ENCODE measurements at places on chromosomes 2 and 18.

- DNase-seq = no peak
These were observed 20.7 kb upstream of the CXCR1 start for GRCh38 chr2:218187296-218188015.

DNA sequence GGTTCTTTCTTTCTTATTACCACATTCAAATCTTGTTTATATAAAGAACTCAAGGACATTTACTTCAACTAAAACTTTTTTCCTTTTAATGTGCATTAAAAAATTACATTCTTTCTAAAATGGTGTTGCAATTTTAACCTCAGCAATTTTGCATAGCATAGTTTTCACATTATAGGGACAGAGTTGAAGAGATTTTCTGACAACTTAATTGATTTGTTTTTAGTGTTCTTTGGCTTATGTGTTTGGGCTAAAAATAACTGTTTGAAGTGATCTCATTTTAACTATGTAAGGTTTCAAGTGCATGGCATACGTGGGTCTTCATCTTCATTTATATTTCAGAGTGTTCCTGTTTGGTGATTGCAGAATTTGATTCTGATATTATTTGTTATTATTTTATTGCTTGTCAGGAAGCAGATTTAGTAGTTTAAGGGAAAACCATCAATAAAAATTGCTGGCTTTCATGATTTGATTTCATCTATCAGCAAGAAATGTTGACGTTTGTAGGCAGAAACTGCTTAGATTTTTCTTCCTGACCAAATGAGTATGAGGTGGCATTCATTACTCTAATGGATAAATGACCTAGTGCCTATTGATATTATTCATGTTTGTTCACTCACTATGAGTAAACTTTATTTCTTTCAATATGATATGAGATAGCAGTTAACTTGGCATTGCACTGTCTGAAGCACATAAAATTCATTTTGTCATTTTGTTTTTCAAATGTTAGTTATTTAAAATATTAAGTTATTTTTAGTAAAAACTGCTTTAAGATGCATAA, 398.4 kb downstream of the NUP35 start:
- no peak for DNase-seq

DNA sequence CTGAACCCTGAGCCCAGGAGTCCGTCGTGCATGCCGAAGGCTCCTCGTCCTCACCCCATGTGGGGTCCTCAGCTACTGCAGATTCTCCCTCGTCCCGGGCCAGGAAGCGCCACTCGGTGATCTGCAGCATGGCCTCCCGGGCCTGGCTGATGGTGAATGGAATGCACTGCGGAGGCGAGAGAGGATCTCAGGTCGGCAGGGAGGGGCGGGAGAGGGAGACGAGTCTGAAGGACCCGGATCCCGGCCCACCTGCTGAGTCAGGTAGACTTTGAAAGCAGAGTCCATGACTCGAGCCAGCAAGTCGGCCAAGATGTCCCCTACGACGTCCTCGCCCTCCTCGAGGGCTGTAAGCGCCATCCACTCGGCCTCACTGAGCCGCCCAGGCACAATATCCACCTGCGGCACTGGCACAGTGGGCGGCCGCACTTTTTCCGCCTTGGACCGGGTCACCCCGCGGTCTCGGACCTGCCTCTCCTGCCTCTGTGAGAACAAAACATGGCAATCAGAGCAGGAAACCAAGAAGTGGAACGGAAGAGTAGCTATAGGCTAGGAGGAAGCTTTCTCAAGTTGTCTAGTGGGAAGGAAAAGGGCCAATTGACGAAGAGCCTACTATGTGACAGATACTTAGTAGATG, 5.5 kb downstream of the C2orf81 start:
- no peak for DNase-seq

DNA sequence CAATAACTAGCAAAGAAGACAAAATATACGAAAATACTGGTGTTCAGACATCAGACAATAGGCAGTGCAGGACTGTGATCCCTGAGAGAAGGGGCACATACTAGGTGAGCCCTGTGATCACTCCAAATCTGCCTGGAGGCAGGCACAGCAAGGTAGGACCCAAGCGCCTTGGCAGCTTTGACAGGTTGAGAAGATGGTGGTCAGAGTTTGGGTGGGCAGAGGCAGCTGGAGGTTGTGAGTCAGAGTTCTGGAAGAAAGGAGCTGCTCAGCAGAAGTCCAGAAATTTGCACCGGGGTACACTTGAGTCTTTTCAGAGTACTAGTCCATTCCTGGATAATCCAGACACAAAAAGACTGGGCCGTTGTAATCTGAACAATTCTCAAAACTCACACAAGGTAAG, 14.0 kb downstream of the KIF1A start:
- DNase-seq = no peak

DNA sequence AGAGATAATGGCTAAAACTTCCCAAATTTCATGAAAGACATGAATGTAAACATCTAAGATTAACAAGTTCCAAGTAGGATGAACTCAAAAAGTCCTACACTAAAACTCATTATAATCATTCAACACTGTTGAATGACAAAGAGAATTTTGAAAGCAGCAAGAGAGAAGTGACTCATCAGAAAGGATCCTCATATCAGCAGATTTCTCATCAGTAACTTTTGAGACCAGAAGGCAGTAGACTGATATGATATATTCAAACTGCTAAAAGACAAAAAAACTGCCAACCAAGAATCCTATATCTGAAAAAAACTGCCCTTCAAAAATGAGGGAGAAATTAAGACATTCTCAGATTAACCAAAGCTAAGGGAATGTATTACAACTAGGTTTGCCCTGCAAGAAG, 130.6 kb upstream of the OTX1 start:
- DNase-seq = no peak
